ENCODE measurements at places on chromosomes 1 and 21.
A peak's percentile ranks its signal among the peaks of the same experiment; 100 is the strongest.

- no peak for DNase-seq
Observed at GRCh38 chr1:67748630-67749029, 63.6 kb downstream of the GADD45A start.

DNA sequence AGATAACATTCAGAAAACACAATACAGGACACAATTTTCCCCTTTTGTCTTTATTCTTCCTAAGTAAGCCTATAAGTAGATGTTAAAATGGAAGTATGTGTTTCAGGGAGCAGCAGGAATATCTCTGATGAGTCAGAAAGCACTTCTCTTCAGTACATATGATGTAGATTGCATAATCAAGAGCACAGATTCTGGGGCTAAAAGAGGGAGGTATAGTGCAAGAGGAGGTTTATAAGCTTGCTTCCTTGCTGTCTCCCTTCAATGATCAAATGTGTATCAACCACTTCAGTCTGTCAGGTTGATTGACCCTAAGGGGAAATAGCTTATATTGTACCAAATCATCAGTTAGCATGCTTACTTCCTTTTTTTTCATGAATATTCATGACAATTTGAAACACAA, 822.8 kb downstream of the BRINP3 start:
- no peak for DNase-seq

DNA sequence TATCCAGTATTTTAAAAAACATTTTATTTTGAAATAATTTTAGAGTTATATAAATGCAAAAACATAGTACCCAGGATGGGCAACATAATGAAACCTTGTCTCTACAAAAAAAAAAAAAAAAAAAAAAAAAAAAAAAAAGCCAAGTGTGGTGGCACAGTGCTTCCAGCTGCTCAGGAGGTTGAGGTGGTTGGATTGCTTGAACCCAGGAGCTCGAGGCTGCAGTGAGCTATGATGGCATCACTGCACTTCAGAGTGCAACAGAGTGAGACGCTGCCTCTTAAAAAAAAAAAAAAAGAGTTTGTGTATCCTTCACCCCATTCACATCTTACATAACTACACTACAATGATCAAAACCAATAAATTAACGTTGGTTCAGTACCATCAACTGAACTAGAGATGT, 115.6 kb upstream of the KIF26B start:
- DNase-seq = no peak

- DNase-seq = no peak
Observed at GRCh38 chr1:165787741-165788140, 19.1 kb upstream of the TMCO1 start.

DNA sequence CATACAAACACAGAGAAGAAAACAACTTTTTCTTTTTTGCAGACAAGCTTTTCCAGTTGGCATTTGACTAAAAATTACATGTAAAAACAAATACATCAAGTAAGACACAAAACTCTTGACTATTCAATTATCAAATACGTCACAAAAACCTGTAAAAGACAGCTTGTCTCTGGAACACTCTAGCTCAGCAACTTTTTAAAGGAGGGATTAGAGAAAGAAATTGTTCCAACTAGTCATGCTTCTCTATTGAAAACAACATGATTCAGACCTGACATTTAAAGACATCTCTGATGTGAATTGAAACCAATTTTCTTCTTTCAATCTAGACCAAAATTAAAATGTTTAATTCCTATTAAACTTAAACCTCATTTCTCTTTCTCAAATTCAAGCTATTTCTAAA, 30.3 kb downstream of the SMYD3 start:
- no peak for DNase-seq

GRCh38 chr1:203081465-203082230, 4.2 kb downstream of the MYOG start:
- DNase-seq = no peak

DNA sequence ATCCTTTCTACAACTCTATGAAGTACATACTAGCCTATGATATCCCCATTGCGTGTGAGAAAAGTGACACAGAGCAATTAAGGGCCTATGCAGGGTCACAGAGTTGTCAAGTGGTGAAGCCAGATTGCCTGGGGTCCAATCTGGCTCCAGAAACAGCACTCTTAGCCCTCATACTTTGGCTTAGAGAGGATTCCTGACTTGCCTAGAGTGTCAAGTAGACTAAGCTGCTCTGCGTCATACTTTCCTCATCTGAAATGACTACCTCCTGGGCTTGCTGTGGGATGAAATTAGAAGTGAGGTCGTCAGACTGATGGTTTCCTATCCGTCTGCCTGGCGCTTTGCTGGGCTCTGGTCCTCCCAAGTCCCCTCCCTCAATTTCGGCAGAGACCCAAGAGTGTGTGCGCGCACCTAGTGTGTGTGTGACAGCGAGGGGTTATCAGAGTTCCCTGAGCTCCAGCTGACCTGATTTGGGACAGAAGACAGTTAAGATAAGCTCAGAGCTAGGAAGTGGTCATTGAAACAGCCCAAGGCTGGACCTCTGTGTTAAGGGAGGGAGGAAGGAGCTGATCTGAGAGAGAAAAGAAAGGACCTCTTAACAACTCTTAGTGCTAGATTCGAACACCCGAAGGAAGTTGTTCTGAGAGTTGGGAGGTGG, 5.4 kb upstream of the NUAK2 start:
- DNase-seq = no peak

- DNase-seq = no peak
Observed at GRCh38 chr1:207890136-207890738, 20.7 kb downstream of the CD34 start.

- no peak for DNase-seq
Observed at GRCh38 chr1:9774712-9775679, 48.8 kb downstream of the CLSTN1 start.

DNA sequence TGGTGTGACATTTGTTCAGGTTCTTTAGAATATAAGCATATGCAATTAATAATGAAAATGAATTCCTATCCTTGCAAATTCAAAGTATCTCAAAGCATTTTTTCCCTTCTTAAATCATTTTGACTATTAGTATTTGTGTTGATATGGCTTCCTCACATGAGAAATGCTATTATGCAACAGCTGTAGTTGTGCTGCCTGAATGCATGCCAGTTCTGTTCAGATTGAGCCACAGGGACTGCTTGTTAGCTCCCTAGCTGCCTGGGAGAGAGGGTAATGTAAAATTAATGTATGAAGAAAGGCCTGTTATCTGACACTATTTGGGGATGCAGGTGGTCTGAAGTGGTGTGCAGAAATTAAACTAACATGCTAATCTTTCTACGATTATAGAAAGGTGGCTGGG, 45.5 kb downstream of the CACHD1 start:
- no peak for DNase-seq

DNA sequence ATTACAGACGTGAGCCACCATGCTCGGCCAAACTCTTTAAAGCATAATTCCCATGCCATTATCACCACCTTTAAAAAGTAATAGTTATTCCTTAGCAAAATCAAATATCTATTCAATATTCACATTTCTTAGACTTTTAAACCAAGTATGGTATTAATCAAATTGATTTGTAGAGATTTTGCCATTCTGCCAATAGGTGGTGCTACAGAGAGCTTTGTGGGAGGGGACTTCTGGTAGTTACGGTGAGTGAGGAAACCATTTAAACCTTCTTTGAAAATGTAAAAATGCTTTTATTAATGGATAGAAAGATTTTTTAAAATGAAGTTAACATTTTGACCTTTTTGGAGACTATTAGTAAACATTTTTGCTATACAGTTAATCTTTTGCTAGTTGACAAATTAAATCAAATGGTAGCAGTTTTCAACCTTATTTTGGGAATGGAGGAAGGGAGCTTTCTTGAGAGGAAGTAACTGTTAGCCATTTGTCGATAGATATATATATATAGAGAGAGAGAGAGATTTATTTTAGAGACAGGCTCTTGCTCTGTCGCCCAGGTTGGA, 19.3 kb downstream of the IARS2 start:
- no peak for DNase-seq

- DNase-seq = no peak
Observed at GRCh38 chr1:54241364-54241763, 41.4 kb downstream of the MRPL37 start.

- DNase-seq = no peak
Observed at GRCh38 chr1:61301824-61302657, 219.7 kb downstream of the NFIA start.

DNA sequence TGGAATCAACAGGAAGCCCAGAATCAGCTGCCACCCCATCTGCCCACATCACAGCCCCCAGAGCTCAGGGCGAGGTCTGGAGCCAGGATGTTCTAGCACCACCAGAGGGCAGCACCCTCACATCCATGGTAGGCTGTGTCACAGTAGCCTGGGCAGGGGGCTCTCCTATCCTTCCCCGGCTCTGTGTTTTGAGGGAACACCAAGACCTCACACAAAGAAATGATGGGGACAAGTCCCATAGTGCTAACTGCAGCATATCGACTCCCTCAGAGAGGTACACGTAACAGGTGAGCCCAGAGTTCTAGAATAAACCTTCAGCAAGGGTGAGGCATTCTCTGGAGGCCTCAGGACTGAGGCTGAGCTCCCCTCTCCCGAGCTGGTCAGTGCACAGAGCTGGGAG, 2.3 kb upstream of the KCNC4 start:
- DNase-seq = peak; percentile 71
